Regular cardiac myocyte (primary cell): ENCODE measurements at places on chromosomes 1 and 21. TPM values are rescaled to one million over a fixed set of nuclear protein-coding genes. Genes with fewer than 3 reads are reported as not detected.

Gene MATN1
- total RNA-seq: 0.28 TPM in 1 of 2 replicates, not detected in the other

Gene MIB2
- 62.1 and 115 TPM in 2 replicates for total RNA-seq

Gene TRIM67
- total RNA-seq: under 0.01 TPM in 1 of 2 replicates, not detected in the other

Gene FLG2
- not detected in 2 replicates for total RNA-seq

Gene CYYR1
- total RNA-seq: under 0.01 and 0.56 TPM in 2 replicates

Gene HTR1D
- total RNA-seq: not detected in 2 replicates

Gene TMOD4
- total RNA-seq: 0.19 TPM in 1 of 2 replicates, not detected in the other

Gene PGM1
- 70.2 and 119 TPM in 2 replicates for total RNA-seq

Gene DIO1
- not detected in 2 replicates for total RNA-seq

Gene CASQ2
- under 0.01 and 1.4 TPM in 2 replicates for total RNA-seq

Gene TLR5
- 0.28 and 0.58 TPM in 2 replicates for total RNA-seq

Gene TCEA3
- 2.9 and 10.7 TPM in 2 replicates for total RNA-seq

Gene HAO2
- not detected in 2 replicates for total RNA-seq

Gene NSL1
- total RNA-seq: 39.7 and 54.1 TPM in 2 replicates

Gene MAD2L2
- total RNA-seq: 26.2 and 32.4 TPM in 2 replicates

Gene IVL
- not detected in 2 replicates for total RNA-seq
